ENCODE measurements at places on chromosomes 6 and 20.
A peak's percentile ranks its signal among the peaks of the same experiment; 100 is the strongest.

- H3K27me3 ChIP-seq = no peaks in the 10 kb centered on the region
- peaks cover 6% of the 10 kb centered on the region for H3K36me3 ChIP-seq
- H3K4me3 ChIP-seq = no peak overlapping the region
- no peaks in the 10 kb centered on the region for H3K4me1 ChIP-seq
- no peak overlapping the region for H3K27ac ChIP-seq
These were observed 773 bp upstream of the AHI1 start for GRCh38 chr6:135498185-135498841.

DNA sequence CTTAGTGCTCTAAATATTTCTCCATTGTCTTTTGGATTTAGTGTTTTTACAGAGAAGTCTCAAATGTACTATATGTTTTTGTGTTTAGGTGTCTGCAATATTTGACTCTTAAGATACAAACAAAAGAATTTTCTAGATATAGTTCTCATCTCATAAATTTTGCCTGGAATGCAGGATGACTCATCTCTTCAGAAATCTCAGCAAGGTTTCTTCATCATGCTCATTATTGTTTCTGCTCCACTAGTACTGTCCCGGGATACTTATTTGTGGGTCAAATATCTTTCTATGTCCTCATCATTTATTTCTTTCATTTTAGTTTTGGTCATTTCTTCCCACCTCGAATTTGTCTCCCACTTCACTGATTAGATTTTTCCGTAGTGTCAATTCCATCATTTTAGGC, 9.5 kb downstream of the AHI1 start:
- H3K4me1 ChIP-seq = no peaks in the 10 kb centered on the region
- no peak overlapping the region for H3K4me3 ChIP-seq
- no peak overlapping the region for H3K27ac ChIP-seq
- DNase-seq = no peak

GRCh38 chr6:17816921-17817611, 110.3 kb upstream of the NUP153 start:
- peak overlapping the region; percentile 48 for H3K27ac ChIP-seq
- no peak overlapping the region for H3K4me3 ChIP-seq
- no peaks in the 10 kb centered on the region for H3K27me3 ChIP-seq
- no peak for DNase-seq
- H3K36me3 ChIP-seq = peaks cover 24% of the 10 kb centered on the region

DNA sequence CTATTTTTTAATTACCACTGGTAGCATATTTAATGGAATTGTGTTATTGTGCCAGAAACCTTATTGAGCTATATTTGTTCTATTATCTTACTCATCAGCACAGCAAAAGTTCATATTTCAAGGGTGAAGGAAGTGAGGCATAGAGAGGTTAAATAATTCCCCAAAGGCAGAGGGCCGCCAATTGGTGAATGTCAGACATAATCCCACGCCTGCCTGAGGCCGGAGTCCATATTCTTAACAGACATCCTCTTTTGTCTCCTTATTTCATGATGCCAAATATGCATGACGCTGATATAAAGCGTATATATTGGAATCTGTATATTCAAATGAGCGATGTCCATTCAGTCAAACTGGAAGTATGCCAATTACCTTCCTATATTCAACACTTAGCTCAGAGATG, 505.0 kb upstream of the SLC35B3 start:
- H3K36me3 ChIP-seq = no peaks in the 10 kb centered on the region
- no peak overlapping the region for H3K27ac ChIP-seq
- H3K4me1 ChIP-seq = peaks cover 40% of the 10 kb centered on the region
- H3K4me3 ChIP-seq = no peak overlapping the region

- H3K27me3 ChIP-seq = no peaks in the 10 kb centered on the region
- H3K36me3 ChIP-seq = no peaks in the 10 kb centered on the region
- peaks cover 9% of the 10 kb centered on the region for H3K4me1 ChIP-seq
- H3K27ac ChIP-seq = no peak overlapping the region
These were observed 4.2 kb downstream of the DUSP22 start for GRCh38 chr6:296151-297122.

GRCh38 chr6:127868338-127868737, 32.5 kb downstream of the THEMIS start:
- H3K4me3 ChIP-seq = no peak overlapping the region
- DNase-seq = no peak
- H3K27me3 ChIP-seq = no peaks in the 10 kb centered on the region
- no peak overlapping the region for H3K27ac ChIP-seq

- peaks cover 4% of the 10 kb centered on the region for H3K27me3 ChIP-seq
- no peak overlapping the region for H3K27ac ChIP-seq
- H3K36me3 ChIP-seq = no peaks in the 10 kb centered on the region
- H3K4me1 ChIP-seq = no peaks in the 10 kb centered on the region
- no peak for DNase-seq
- H3K4me3 ChIP-seq = no peak overlapping the region
These were observed 59.2 kb downstream of the STMND1 start for GRCh38 chr6:17161076-17161475.

DNA sequence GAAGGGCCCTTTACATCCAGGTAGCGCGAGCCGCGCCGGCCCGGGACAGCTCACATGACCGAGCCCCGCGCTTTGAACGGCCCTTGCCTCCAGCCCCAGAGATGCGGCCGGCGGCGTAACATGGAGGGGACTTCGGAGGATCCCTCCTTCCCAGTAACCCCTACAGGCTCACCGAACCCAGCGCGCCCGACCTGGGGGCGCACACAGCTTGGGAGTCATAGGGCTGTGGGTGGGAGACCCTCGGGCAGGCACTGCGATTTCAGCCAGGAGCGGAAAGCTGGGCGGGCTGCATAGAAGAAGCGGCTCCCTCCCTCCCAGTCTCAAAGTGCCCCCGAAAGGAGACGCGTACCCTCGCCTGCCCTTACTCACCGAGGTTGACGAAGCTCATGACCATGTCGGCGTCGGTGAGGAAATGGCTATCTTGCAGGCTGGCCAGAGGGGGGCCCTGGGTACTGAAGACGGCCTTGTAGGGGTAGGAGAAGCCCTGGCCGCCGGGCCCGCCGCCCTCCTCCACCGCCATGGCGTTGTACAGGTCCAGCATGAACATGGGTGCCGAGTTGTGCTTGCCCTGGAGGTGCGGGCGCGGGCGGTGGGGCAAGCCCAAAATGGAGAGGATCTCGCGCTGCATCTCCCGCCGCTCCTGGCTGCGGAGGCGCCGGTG, 975 bp downstream of the BMP7 start:
- peaks cover 22% of the 10 kb centered on the region for H3K27me3 ChIP-seq
- no peaks in the 10 kb centered on the region for H3K36me3 ChIP-seq
- peak overlapping the region; percentile 89 for H3K4me3 ChIP-seq
- peak overlapping the region; percentile 70 for H3K27ac ChIP-seq

DNA sequence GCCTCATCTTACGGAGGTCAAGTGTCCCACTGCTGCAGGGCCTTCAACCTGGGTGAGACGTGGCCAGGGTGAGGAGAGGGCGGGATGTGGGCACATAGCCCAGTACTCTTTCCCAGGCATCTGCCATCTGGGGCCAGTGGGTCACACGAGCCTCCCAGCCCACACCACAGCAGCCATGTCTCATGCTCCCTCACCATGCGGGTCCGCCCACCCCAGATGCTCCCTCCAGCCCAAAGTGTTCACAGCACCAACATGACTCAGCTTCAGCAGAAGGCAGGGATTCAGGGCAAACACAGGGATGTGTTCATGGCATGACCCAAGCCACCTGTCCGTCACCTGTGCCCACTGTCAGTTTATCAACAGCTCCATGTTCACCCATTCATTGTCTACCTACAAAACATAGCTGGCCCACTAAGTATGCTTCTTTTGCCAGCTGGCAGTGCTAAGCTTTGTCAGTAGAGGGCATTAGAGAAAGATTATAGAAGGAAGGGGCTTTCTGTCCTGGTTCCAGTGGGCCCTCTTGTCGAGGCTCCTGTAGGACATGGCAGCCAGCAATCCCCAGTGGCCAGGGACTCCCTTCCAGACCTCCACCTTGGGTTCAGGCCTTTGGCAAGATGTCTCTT, 109.2 kb downstream of the FOXF2 start:
- peaks cover 12% of the 10 kb centered on the region for H3K27me3 ChIP-seq
- peaks cover 12% of the 10 kb centered on the region for H3K4me1 ChIP-seq
- H3K4me3 ChIP-seq = no peak overlapping the region
- H3K27ac ChIP-seq = no peak overlapping the region

- no peak overlapping the region for H3K4me3 ChIP-seq
- no peak overlapping the region for H3K27ac ChIP-seq
- no peaks in the 10 kb centered on the region for H3K4me1 ChIP-seq
These were observed 134.6 kb downstream of the FNDC1 start for GRCh38 chr6:159303784-159304183.

GRCh38 chr6:84021625-84022024, 11.9 kb upstream of the MRAP2 start:
- H3K4me3 ChIP-seq = no peak overlapping the region
- H3K36me3 ChIP-seq = no peaks in the 10 kb centered on the region
- DNase-seq = no peak
- H3K27me3 ChIP-seq = no peaks in the 10 kb centered on the region
- peaks cover under 1% of the 10 kb centered on the region for H3K4me1 ChIP-seq
- H3K27ac ChIP-seq = no peak overlapping the region

DNA sequence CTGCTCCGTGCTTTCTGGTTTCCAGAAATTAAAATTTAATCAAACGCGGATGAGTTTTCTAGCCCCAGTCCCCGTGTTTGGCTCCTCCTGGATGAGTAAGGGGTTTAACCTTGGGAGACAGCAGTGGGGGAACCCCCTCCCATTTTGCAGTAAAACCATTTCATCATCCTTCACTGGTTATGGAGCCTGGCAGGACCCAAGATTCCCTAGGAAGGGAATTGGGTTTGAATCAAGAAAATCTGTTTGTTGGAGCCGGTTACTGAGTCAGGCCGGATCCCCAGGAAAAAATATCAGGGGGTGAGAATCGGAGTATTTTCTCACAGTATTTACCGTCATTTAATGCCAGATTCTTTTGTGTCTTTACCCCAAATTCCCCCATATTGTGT, 754 bp downstream of the YWHAB start:
- H3K4me1 ChIP-seq = peaks cover 30% of the 10 kb centered on the region
- H3K36me3 ChIP-seq = no peaks in the 10 kb centered on the region
- peak overlapping the region; percentile 98 for H3K4me3 ChIP-seq

GRCh38 chr6:123636782-123637181, at the start of gene TRDN:
Gene TRDN (minus strand): TSS chr6:123636950. CDS start chr6:123636775, 175 bp downstream.
- H3K27me3 ChIP-seq = no peaks in the 10 kb centered on the region
- H3K36me3 ChIP-seq = no peaks in the 10 kb centered on the region
- H3K4me1 ChIP-seq = no peaks in the 10 kb centered on the region
- no peak within 1 kb of the TSS for H3K27ac ChIP-seq
- H3K4me3 ChIP-seq = no peak within 1 kb of the TSS

DNA sequence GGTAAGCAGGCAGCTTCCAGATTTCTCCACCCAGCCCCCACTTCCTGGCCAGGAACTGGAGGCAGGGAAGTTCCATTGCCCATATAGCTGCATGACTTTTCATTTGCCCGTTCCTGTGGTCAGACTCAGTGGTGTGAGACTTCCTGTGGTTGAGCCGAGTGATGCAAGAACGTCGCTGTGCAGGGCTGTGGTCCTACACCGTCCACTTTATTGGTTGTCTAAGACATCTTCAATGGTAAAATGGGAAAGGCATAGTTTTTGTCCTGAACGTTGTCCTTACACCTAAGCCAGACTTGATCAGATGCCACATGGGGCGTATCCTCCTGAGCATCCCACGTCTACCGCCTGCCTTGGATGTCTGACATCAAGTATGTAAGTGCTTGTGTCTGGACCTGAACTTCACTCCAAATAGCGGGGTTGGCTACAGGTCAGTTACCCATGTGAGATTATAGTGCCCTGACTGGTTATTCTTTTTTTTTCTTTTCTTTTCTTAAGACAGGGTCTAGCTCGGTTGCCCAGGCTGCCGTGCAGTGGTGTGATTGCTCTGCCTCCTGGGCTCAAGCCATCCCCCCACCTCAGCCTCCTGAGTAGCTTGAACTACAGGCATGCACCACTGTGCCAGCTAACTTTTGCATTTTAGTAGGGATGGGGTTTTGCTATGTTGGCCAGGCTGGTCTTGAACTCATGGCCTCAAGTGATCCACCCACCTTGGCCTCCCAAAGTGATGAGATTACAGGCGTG, 25.9 kb upstream of the GTSF1L start:
- DNase-seq = no peak
- H3K4me1 ChIP-seq = no peaks in the 10 kb centered on the region
- no peaks in the 10 kb centered on the region for H3K36me3 ChIP-seq
- H3K27me3 ChIP-seq = peaks cover 36% of the 10 kb centered on the region
- H3K27ac ChIP-seq = no peak overlapping the region

GRCh38 chr6:34912715-34913464, 23.8 kb downstream of the ANKS1A start:
- no peak overlapping the region for H3K4me3 ChIP-seq
- no peak for DNase-seq
- no peaks in the 10 kb centered on the region for H3K27me3 ChIP-seq
- H3K36me3 ChIP-seq = peaks cover 3% of the 10 kb centered on the region

DNA sequence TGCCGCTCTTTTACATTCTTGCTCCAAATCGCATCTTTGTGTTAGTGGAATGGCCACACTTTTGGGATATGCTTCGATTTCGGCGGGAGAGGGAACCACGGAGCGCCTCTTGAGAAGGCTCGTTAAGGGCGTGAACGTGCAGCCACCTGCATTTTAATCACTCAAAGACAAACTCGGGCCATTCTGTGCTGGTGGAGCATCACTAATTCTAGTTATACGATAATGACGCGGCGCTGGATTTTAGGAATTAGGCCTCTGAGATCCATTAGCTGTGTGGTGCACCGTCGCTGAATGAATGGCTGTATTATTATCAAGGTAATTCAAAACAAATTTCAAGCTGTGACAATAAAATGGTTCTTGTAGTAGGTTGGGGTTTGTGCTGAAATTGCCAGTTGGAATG, 305.6 kb downstream of the CDH4 start:
- no peak for DNase-seq
- no peaks in the 10 kb centered on the region for H3K36me3 ChIP-seq
- H3K4me1 ChIP-seq = no peaks in the 10 kb centered on the region

- DNase-seq = no peak
- no peak overlapping the region for H3K27ac ChIP-seq
- H3K4me3 ChIP-seq = peak overlapping the region; percentile 74
- no peaks in the 10 kb centered on the region for H3K36me3 ChIP-seq
These were observed 39.3 kb upstream of the OSTM1 start for GRCh38 chr6:108113557-108114519.

DNA sequence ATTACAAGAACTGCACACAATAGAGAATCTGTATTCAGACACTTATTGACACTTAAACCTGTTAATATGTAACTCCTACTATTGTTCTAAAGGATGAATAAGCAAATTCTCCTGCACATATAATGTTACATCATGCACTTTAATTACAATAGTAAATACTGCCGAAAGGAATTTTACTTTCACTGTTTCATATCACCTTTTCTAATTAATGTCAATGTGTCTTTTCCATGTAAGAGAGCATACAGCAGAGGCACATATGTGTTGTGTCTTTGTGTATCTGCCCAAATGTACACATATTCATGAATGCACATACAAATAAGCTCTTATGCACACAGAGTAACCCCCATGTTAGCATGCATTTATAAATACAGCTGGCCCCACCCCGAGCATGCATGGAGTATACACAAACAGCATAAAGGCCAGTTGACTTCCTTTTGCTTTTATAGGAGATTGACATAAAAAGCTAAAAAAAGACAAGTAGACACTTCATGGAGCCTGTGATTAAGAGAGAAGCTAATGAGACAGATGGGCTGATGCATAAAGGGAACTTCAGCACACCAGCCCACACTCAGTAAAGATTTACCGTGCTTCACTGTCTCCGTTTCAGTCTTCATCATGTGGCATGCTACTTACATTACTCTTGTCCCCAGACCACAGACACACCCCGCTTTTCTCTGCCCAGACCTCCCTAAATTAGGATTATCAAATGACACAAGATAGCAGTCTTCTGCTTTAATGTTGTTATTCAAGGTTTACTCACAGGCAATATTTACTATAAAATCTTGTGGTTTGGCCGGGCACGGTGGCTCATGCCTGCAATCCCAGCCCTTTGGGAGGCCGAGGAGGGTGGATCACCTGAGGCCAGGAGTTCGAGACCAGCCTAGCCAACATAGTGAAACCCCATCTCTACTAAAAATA, 184.6 kb downstream of the ATXN1 start:
- H3K27me3 ChIP-seq = no peaks in the 10 kb centered on the region
- no peak overlapping the region for H3K4me3 ChIP-seq
- H3K27ac ChIP-seq = no peak overlapping the region
- peaks cover 8% of the 10 kb centered on the region for H3K4me1 ChIP-seq
- no peak for DNase-seq
